ENCODE measurements at places on chromosomes 7 and 10.

DNA sequence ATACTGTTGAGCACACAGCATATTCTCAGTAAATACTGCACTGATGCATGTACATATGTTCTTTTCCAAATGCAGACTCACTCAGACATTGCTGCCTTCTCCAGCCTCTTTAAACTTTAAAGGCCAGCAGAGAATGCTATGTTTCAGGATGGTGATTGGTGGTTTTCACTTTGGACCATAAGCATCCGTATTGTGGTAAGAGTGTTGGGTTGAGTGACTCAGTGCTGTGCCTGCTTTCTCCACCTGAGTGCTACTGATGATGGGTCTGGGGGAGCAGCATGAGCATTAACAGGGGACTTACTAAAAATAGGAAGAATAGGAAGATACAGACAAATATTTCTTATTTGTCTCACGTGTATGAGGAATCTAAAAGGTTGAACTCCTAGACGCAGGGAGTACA, 56.3 kb upstream of the ZNF92 start:
- no peak for DNase-seq

GRCh38 chr7:105779856-105780780, 96.3 kb downstream of the ATXN7L1 start:
- no peak for DNase-seq

- no peak for DNase-seq
These were observed 89.3 kb upstream of the CUX1 start for GRCh38 chr7:101728128-101728527.

GRCh38 chr7:70776627-70777101, 355.3 kb upstream of the GALNT17 start:
- DNase-seq, result no peak

Data from choroid plexus epithelial cell (primary cell).